ENCODE measurements at places on chromosomes 13 and 19. TPM values are rescaled to one million over a fixed set of nuclear protein-coding genes. Genes with fewer than 3 reads are reported as not detected.

The ZNF880 gene
- polyA plus RNA-seq: 25.4 TPM

The ACP5 gene
- polyA plus RNA-seq: 13.4 TPM

The CACNG8 gene
- 0.49 TPM for polyA plus RNA-seq

The NPAS1 gene
- polyA plus RNA-seq: 2.3 TPM

GRCh38 chr19:32146664-32147063 lies 198.7 kb upstream of the ZNF507 start:
- DNase-seq: no peak

GRCh38 chr13:97834250-97834649 lies 119.2 kb upstream of the IPO5 start:
- DNase-seq: peak; percentile 40

DNA sequence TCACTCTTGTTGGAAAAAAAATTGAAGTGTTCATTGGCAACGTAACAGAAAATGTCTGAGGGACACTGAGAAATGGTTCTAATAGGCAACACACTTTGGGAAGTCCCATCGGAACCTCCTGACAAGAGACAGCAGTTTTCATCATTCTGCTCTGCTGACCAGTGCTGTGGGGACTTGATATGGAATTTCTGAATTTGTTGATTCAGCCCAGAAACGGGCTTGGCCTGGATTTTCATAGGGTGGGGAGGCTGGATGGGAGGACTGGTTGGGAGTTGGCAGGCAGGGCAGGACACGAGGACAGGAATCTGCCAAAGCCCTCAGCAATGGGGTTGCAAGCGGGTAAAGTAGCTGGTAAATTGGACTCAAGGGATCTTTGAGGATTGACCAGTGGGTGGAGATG lies 96.5 kb downstream of the DCT start:
- DNase-seq: no peak

GRCh38 chr13:43150369-43151207 lies 127.2 kb downstream of the DNAJC15 start:
- no peak for DNase-seq

DNA sequence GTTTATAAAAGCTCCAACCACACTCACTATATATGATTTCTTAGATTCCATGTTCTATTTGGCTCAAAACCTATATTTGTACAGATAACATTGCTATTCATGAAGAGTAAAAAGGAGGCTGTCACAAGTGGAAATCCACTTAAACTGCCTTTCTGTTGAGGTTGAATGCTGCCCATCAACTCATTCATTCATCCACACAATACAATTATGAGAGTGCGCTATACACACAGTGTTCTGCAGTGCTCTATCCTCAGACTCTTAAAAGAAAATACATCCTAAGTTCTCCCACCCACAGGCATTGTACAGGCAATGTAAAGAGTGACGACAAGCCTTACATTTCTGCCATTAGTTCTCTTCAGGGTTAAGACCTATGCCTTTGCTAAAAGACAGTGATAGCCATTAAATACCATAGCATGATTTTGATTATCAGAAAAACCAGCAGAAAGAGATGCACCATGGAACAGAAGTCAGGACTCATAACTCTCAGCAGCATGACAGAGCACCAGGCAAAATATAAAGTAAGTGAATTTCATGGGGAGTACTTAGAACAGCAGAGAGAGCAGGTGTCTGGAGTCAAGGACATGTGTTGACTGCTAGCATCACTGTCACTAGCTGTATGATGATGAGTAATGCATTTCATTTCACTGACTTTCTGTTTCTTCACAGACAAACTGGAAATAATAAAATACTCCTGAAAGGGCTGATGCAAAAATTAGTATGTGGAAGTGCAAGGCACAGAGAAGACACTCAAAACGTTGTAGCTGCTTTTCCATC lies 218.0 kb downstream of the RBM26 start:
- no peak for DNase-seq

- DNase-seq: peak; percentile 72
Measured at GRCh38 chr13:24671386-24672113, 8.7 kb upstream of the ATP12A start.

Measured in renal pelvis (tissue), 12 donors.